ENCODE measurements at places on chromosomes 5 and 9.

DNA sequence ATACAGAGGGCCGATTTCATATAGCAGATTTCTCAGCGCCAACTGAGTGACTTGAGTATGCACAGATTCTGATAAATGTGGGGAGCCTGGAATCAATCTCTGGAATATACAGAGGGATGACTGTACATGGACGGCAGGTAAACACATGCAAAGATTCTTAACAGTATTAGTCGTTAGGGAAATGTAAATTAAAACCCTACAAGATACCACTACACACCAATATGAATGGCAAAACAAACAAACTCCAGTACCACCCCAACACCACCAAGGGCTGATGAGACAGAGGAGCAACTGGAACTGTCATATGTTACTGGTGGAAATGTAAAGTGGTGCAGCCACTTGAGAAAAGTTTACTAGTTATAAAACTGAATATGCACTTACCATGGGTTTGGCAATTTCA, 8.3 kb upstream of the FER start:
- DNase-seq: no peak

- no peak for DNase-seq
Observed at GRCh38 chr9:18638371-18639249, 164.7 kb downstream of the ADAMTSL1 start.

DNA sequence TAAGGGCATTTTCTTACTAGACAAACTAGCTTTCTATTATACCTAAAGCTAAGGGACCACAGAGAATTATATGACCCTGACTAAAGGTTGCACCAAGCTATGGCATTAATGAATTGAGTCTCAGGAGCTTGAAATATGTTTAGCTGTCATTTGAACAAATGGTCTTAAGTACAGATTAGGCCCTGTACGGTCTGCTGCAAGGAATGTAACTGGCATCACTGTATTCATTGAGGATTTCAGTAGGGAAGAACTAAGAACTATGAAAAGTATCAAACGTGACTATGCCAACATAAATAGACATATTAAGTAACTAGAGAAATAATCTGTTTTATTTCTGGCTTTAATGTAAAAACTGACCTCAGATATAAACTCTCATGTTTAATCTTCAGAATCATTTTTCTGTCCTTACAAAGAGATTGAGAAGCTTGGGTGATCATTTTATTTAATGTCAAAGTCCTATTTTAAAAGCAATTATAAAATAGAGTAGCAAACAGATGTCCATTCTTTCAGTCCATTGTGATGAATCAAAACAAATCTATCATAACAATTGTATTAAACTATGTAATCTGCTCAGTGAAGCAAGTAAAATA, 845.9 kb downstream of the MAT2B start:
- DNase-seq: no peak

- DNase-seq: no peak
Observed at GRCh38 chr5:128304791-128305190, 221.2 kb downstream of the SLC12A2 start.

GRCh38 chr9:16484744-16485143, 385.7 kb downstream of the BNC2 start:
- no peak for DNase-seq

DNA sequence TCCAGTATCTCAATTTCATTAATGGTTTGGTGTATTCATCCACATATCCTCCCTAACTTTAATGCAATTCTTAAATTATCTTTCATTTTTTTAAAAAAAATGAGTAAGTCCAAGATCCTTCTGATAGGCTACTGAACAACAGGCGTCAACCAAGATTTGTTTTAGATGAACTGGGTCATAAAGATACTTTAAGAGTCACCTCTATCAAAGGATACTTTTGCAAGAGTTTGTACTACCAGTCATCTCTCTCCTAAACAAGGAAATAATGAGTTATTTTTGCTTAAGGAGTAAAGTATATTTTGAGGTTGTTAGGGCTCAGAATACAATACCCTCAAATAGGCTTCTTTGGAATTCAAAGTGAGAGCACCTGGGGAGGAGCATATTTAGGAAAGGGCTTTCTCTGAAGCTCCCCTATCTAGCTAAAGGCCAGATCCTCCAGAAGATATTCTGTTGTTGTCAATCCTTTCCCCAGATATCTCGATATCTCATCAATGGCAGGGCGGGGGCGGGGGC, 25.8 kb downstream of the HAVCR1 start:
- DNase-seq: no peak

DNA sequence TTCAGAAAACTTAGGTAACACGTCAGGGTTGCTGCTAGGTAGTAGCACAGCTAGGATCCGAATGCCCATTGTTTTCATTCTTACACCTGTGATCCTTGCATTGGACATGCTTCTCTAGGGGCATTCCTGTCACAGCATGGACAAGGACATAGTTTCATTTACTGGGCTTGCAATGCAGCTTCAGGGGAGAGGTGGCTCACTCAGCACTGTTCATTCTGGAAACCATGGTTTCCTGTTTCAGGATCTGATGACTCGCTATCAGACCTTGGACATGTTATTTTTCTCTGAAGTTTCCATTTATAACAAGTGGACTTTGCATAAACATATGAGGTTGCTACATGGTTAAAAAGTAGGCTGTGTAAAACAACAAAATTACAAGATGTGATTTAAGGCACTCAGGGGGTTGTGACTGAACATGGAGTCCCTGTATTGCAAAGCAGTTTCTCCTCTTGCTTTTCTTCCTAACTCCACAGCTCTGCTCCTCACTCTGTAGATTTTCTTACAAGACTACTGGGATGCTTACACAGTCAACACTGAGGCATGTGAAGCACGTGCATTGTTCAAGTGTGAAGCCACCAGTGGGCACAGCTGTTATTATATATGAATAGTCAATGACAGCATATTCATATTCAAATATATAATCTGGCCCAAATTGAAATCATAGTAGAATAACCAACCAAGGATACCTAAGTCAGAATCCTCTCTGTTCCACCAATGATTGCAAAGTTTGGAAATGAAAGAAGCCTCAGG, 66.1 kb upstream of the STK32A start:
- no peak for DNase-seq

DNA sequence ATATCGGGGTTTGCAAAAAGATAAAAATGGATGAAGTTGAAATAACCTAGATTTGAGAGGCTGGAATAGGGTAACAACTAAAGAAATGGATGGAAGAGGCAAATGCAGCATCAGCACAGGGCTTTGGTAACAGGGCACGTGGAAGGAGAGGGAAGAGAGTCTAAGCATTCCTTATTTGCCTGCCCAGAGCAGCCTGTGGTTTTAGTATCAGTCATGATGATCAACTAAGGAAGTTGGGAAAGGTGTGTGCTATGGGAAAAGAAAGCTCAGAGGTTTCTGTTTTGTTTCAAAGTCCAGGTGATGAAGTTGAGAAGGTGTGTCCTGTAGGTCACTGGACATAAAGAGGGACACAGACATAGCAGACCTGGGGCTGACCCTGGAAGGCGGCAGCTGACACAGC, 28.8 kb downstream of the GAS1 start:
- DNase-seq: no peak

- DNase-seq: no peak
Observed at GRCh38 chr5:61245486-61245885, 83.2 kb upstream of the SMIM15 start.

DNA sequence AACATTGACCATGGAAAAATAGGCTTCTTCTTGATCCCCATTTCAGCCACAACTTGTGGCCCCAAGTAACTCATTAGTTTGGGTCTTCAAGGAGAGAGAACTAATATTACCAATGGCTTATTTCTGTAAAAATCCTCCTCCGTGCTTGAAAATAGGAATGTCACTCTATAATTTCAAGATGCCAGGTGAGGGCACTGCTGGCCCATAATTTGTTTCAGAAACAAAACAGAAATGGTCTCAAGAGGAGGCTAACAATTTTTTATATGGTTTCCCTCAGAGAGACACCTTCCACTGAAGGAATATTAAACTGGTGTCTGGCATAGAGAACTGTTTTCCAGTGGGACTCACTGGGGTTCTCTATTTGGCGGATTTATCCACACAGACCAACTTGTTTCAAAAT, 437.0 kb upstream of the TRPC7 start:
- no peak for DNase-seq

- DNase-seq: no peak
Observed at GRCh38 chr9:104536756-104537155, at the start of gene OR13C3. Gene OR13C3, minus strand, starts transcription at chr9:104536856. Its CDS starts 133 bp downstream, at chr9:104536723.

GRCh38 chr9:130972957-130973685, 34.1 kb upstream of the FIBCD1 start:
- no peak for DNase-seq

DNA sequence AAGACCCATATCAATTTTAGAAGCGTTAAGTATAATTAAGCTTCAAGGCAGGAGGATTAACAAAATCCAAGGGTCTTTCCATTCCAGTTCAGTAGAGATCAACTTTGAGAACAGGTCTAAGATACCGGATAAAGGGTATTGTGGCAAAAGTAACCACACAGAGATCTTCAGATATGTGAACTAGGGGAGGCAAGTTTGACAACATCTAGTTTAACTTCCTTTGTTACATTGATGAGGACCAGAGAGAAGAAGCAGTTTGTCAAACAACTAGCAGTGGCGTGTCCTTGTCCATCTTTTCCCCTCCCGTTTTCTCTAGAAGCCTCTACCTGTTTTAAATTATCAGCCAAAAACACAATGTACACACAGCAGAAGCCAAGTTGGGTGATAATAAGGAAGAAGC, 8.6 kb downstream of the SLC36A2 start:
- no peak for DNase-seq

DNA sequence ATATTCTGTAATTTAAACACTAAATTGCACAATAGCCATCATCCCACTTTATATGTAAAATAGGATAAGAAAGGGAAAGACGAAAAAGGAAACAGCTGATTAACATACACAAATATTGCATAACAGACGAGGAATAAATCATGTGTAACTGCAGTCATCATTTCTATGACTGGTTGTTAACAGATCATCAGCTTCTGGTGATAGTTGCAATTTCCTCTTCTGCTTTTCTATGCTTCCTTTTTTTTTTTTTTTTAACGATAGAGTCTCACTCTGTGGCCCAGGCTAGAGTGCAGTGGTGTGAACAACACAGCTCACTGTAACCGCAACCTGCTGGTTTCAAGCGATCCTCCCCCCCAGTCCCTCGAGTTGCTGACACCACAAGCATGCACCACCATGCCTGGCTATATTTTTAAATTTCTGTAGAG, 22.5 kb upstream of the JAKMIP2 start:
- peak; percentile 46 for DNase-seq

DNA sequence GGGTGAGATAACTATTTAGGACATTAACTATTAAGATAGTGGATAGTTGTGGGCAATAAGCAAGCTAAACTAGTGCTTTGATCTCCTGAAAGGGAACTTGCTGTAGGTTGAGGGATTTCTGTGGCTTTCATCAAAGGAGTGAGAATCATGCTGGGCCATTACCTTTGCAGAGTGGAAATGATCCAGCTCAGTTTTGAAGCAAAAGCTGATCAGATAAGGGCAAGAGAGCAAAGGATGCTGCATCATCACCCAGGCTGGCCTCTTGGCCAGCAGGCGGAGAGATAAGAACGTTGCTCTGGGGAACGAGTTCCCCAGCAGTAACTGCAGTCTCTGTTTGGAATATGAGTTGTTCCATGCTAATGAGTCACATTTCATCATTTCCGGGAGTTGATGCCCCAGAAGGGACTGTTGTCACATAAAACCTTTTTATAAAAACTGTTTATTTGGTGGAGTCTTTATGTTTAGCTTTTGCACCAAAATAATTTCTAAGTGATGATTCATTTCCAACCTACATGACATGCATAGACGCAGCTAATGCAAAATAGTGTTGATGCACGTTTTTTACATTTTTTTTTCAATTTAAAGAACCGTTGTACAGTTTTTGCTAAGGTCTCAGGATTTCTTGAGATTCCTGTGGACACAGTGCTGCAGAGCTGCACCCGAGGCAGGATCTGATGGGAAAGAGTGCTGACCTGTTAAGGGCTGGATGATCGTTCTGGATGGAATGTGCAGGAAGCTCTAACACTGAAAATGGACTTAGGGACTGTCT, 99.3 kb downstream of the ACTBL2 start:
- DNase-seq: peak; percentile 6

DNA sequence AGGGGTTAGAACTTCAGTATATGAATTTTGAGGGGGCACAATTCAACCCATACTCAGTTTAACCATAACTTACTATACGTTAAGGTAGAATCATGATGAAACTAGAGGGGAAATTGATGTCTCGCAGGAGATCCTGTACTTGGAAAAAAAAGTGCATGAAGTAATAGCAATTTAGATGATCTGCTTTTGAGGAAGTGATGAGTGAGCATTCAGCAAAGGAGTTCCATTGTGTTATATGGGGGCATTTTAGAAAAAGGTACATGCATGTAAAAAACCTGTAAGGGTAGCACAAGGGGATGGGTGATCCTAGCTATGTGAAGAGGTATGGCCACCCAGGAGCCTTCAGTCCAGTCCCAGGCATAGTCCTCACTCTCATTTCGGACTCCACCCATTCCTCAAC, 14.8 kb upstream of the TMC1 start:
- DNase-seq: no peak

DNA sequence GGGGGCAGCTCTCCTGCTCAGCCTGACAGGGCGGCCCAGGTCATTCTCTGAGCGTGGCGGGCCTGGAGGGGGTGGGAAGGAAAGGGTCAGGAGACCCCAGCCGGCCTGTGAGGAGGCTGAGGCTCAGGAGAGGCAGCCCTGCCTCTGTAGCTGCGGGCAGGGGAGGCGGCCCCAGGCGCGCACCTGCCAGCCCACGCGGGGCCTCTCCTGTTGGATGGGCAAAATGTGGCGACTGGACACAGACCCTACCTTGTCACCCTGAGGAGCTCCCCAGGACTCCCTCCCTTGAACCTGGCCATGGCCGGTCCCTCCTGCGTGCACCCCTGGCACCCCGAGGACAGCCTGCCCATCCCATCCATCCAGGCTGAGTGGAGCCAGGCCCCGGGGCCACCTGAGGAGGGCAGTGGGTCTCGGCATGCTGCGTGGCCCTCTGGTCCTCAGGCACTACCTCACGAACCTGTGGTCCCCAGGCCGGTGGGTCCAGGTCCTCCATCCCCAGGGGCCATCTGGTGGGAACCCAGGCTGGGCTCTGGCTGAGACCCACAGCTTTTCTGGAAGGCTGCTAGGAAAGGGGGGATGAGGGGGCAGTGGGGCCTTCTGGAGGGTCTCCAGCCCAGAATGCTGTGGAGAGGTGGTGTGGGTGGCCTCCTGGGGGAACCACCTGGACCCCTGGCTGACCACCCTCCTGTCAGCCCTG, 15.1 kb upstream of the NRARP start:
- no peak for DNase-seq

DNA sequence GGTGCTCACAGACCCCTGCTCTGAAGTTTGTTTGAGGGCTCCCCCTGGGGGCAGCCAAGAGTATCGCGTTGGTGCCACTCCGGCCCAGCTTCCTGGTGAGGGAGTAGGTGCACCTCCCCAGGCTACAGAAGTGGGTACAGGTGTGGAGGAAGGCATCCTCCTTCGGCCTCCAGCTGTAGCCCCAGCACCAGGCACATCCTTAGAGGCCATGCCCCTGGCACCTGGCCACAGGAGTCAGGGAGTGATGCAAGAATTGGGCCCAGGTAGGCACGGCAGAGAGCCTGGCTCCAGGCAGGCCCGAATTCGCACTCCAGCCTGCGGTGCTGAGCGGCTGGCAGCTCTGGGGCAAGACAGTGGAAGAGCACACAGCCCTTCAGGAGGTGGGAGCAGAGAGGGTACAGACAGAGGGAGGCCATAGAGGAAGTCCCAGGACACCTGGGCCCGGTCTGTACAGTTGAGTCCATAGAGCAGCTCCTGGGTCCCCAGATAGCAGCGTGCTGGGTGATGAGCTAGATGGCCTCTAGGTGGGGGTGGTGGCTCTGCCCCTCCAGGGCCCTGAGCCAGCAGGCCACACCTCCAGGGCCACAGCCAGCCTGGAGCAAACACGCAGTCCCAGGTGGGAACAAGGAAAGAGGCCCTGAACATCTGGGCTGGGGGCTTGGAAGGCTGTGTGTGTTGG, 2.4 kb downstream of the SAPCD2 start:
- DNase-seq: peak; percentile 89

GRCh38 chr9:123421801-123422455, 65.9 kb downstream of the CRB2 start:
- DNase-seq: no peak

Data from activated naive CD8-positive, alpha-beta T cell treated with anti-CD3 and anti-CD28 coated beads, Interleukin-2, amount 50 U/mL, for 24 hours (primary cell).